ENCODE measurements at places on chromosomes 5 and 9.

DNA sequence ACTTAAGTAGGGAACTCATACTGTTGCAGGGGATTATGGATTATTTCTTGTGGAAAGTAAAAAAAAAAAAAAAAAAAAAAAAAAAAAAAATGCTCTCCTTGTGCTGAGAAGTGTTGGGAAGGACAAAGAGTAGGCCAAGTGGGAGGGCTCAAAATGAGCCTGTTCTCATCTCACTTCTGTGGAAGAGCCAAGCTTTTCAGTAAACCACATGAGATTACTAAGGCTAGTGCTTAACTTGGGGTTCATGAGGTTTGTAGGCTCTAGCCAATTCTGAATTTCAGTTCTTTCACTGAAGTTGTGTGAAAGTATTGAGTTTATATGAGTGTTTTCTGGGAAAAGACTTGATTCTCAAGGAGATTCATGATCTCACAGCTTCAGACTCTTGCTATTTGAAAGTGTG lies 23.0 kb upstream of the CEP78 start:
- DNase-seq, result no peak

DNA sequence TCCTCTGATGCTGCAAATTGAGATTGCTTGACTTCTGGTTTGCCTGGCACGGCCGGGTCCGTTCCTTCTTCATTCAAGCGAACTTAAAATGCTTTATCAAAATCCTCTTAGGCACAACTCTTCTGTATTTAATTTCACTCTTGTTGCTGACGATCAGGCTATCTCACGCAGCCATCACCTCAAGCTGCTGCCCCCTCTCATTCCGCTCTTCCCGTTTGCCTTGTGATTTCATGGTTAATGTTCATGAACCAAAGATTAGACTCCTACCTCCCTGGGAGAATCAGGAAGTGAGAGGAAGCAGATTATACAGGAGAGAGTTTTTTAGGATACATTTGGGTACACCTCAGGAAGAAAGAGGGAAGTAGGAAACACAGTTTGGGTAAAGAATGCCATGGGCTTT lies 22.6 kb downstream of the QRFP start:
- no peak for DNase-seq

DNA sequence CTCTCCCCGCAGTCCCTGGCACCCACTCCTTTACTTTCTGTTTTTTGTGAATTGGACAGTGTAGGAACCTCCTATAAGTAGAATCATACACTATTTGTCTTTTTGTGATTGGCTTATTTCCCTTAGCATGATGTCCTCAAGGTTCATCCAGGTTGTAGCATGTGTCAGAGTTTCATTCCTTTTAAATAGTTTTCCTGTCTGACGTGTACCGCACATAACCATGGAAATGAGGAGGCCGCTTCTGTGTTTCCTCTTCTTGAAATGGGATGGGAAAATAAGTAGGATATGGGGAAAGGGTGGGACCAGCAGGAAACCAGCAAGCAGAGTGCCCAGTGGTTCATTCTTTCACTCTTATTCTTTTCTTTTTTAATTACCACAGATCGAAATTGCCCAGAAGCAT lies 72.6 kb upstream of the ENTREP1 start:
- DNase-seq, result no peak

- no peak for DNase-seq
Measured at GRCh38 chr5:134227259-134227658, 1.4 kb upstream of the PPP2CA start.

DNA sequence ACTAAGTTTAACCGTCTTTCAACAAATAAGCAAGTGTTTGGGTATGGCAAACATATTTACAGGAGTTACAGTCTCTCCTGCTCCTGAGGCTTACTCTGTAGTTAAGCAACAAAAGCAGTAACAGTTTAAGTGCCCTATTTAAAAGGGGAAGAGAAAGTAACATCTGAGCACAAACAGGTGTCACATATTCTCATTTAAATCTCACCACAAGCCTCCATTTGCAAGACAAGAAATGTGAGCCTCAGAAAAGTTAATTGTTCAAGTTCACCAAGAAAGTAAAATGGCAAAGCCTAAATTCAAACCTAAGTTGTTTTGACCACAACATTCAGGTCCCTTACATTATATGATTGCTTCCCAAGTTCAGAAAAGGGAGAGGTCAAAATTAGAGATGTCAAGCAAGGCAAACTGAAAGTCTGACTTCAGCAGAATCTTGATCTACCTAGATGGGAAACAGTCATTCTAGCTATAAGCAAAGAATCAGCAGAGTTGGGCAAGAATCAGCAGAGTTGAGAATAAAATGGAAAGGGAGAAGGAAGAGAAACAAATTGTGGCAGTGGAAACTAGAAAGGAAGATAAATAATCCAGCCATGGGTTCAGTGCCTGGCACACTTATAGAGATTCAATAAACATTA lies 93.4 kb downstream of the STRBP start:
- no peak for DNase-seq

- no peak for DNase-seq
Measured at GRCh38 chr5:6633469-6634245, 417 bp downstream of the SRD5A1 start.

DNA sequence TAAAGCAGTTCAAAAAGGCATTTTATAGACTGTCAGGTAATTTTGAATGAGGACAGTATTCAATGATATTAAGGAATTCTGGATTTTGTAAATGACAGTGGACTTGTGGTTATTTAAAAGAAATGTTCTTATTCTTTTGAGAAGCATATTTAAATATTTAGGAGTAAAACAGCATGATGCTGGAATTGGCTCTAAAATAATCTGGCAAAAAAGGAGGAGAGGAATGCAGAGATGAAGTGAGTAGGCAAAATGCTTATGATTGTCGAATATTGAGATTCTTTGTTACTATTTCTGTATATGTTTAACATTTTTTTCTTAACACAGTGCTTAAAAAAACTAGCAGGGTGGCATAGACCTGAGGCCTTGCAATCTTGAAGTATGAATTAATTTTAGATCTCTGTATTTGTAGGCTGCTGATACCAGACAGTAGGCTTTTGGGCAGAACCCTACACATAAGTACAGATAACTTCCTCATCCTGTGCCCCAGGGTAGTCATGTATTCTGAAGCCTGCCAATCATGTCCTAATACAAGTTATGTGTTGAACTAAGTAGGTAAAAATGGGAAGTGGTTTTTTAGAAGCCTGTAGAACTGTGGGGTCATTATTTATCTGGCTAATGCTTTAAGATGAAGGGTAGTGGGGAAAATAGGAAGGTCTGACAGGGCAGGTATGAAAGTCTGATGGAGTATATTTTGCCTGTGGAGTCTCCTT lies 9.4 kb downstream of the CD180 start:
- DNase-seq, result no peak

- no peak for DNase-seq
Measured at GRCh38 chr9:103152473-103152872, 157.3 kb downstream of the CYLC2 start.
